ENCODE measurements at places on chromosomes 5 and 9. TPM values are rescaled to one million over a fixed set of nuclear protein-coding genes. Genes with fewer than 3 reads are reported as not detected.
A peak's percentile ranks its signal among the peaks of the same experiment; 100 is the strongest.

GRCh38 chr5:59401637-59402036 is 491.9 kb downstream of the PDE4D start:
- no peak for DNase-seq
- H3K36me3 ChIP-seq: no peaks in the 10 kb centered on the region
- H3K27ac ChIP-seq: no peak overlapping the region
- no peaks in the 10 kb centered on the region for H3K27me3 ChIP-seq

GRCh38 chr5:135223404-135223803 is 175.6 kb downstream of the MACROH2A1 start:
- H3K4me3 ChIP-seq: no peak overlapping the region
- H3K36me3 ChIP-seq: no peaks in the 10 kb centered on the region
- H3K4me1 ChIP-seq: no peaks in the 10 kb centered on the region
- H3K27ac ChIP-seq: no peak overlapping the region
- DNase-seq: no peak
- H3K27me3 ChIP-seq: no peaks in the 10 kb centered on the region

The TEX48 gene
- not detected for total RNA-seq

The NANS gene
- 254 TPM for total RNA-seq

GRCh38 chr5:143638654-143639053 is 173.3 kb upstream of the HMHB1 start:
- no peak for DNase-seq
- H3K27ac ChIP-seq: no peak overlapping the region
- no peaks in the 10 kb centered on the region for H3K4me1 ChIP-seq
- no peak overlapping the region for H3K4me3 ChIP-seq

DNA sequence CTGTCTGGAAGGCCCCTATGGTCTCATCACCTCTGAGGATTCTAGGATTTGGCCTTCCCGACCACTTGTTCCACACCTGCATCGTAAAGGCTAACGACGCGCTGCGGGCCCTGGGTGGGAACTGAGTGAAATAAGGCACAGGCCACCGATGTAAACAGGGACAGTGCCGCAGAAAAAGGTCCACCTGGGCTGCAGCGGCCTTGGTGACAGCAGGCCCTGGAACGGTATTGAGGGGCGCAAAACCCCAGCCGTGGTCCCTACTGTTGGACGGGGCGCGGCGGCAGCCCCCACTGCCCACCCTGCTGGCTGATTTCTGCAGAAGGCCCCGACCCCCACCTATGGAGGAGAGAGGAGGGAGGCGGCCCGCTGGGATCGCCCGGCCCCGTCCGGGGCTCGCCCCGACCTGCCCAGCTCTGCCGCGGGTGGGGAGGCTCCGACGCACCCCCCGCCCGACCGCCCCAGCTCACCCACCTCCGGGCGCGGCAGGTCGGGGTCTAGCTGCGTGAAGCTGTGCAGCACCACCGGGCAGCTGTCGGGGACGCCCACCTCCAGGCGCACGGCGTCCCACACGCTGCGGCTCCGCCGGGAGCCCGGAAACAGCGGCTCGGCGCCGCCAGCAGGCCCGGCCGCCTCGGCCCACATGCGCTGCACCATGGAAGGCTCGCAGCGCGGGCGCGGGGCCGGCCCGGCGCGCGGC is 391 bp downstream of the RALGDS start:
- H3K27ac ChIP-seq: peak overlapping the region; percentile 78
- no peaks in the 10 kb centered on the region for H3K27me3 ChIP-seq
- H3K36me3 ChIP-seq: no peaks in the 10 kb centered on the region

DNA sequence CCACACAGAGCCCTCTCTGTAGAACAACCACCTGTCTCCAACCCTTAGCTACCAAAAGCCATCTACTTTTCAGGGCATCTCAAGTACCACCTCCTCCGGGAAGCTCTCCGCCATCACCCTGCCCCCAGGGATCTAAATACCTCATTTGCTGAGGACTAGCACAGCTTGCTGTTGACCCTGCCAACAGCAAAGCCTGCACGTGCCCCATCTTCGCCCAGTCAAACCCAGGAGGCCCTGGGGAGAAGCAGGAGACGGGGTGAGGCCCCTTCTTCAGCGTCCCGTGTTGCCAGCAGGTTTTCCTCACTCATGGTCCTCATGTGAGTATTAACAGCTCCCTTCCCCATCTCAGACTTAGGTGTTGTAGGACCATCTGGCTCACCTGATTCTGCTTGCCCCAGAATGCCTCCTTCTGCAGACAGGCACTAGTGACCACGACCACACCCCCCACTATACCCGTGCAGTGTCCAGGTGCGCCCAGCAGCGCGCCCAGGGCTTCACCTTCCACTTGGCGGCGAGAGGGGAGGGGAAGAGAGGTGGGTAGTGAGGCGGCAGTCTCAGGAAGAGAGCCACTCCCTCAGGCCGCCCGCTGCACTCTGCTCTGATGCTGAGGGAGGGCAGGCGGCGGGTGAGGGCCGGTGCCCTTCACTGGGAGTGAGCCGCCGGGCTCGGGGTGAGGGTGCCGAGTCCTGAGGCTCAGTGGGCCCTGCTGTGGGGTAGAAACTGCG is 11.1 kb downstream of the VAV2 start:
- H3K27ac ChIP-seq: no peak overlapping the region
- no peaks in the 10 kb centered on the region for H3K36me3 ChIP-seq
- DNase-seq: no peak
- H3K27me3 ChIP-seq: no peaks in the 10 kb centered on the region
- H3K4me3 ChIP-seq: no peak overlapping the region
- no peaks in the 10 kb centered on the region for H3K4me1 ChIP-seq

The QSOX2 gene
- total RNA-seq: 4.9 TPM

- no peak overlapping the region for H3K4me3 ChIP-seq
- no peaks in the 10 kb centered on the region for H3K36me3 ChIP-seq
- H3K27ac ChIP-seq: peak overlapping the region; percentile 65
- no peaks in the 10 kb centered on the region for H3K27me3 ChIP-seq
- H3K4me1 ChIP-seq: peaks cover 61% of the 10 kb centered on the region
These were observed 12.8 kb downstream of the NOTCH1 start for GRCh38 chr9:136532799-136533774.

- no peak overlapping the region for H3K4me3 ChIP-seq
- H3K27ac ChIP-seq: no peak overlapping the region
- no peaks in the 10 kb centered on the region for H3K4me1 ChIP-seq
These were observed 33.4 kb upstream of the VDAC1 start for GRCh38 chr5:134038138-134038537.

- no peaks in the 10 kb centered on the region for H3K36me3 ChIP-seq
- H3K4me3 ChIP-seq: no peak overlapping the region
- H3K4me1 ChIP-seq: no peaks in the 10 kb centered on the region
- H3K27ac ChIP-seq: no peak overlapping the region
- H3K27me3 ChIP-seq: no peaks in the 10 kb centered on the region
These were observed 11.8 kb upstream of the REEP5 start for GRCh38 chr5:112933651-112934365.

DNA sequence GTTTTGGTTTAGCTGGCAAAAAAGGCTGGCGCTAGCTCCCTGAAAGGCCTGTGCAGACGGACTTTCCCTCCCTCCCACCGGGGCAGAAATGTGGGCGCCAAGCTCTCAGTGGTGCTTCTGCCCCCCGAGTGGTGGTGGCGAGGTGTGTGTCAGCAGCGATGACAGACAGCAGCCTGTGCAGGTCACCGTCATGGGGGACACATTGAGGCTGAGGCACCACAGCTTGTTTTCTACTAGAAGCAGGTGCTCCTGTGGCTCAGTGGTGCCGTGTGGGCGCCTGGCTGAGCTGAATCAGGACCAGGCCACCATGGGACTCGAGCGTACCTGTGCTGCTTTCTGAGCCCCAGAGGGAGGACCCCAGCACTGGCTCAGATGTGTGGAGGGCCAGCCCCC is 6.2 kb downstream of the WNK2 start:
- no peaks in the 10 kb centered on the region for H3K27me3 ChIP-seq
- no peaks in the 10 kb centered on the region for H3K36me3 ChIP-seq
- DNase-seq: no peak

GRCh38 chr5:12662545-12663314 is 758.5 kb upstream of the CTNND2 start:
- no peaks in the 10 kb centered on the region for H3K4me1 ChIP-seq
- no peak overlapping the region for H3K27ac ChIP-seq
- H3K27me3 ChIP-seq: no peaks in the 10 kb centered on the region
- H3K4me3 ChIP-seq: no peak overlapping the region
- no peak for DNase-seq
- no peaks in the 10 kb centered on the region for H3K36me3 ChIP-seq

DNA sequence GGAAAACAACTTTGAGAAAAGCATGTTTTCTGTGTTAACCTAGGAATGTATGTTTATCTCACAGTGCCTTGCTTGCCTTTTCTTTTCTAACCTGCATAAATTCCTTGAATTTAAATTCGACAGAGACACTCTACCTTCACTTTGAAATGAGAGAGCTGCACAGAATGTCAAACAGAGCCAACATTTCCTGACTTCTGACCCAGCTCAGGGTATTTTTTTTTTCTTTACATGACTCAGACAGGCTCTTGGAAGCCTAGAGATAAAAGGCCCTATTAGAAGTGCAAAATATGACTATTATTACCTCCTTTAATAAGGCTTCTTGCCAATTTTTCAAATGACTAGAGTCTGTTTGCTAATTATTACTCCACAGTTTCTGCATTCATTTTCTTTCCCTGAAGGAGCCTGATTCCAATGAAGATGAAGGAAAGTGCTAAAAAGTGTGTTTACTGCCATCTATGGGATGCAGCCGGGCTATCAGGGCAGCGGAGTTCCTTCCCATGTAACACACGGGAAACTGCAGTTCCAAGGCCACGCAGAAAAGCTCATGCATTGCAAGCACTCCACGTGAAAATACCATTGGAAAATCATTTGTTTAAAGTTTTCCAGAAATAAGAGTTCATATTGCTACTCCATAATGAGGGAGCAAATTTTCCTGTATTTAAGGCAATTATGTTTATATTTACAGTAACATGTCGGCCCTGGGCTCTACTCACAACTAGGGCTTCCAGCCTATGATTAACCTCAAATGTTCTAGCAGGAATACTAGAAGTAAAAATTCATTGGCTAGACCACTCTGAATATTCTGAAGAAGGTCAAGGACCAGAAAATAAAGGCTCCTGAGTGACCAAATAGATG is 485.6 kb downstream of the ZSWIM6 start:
- DNase-seq: peak; percentile 31
- no peaks in the 10 kb centered on the region for H3K4me1 ChIP-seq
- H3K27ac ChIP-seq: no peak overlapping the region
- no peak overlapping the region for H3K4me3 ChIP-seq

The GEMIN5 gene
- total RNA-seq: 12.1 TPM

The FBP2 gene
- total RNA-seq: not detected

DNA sequence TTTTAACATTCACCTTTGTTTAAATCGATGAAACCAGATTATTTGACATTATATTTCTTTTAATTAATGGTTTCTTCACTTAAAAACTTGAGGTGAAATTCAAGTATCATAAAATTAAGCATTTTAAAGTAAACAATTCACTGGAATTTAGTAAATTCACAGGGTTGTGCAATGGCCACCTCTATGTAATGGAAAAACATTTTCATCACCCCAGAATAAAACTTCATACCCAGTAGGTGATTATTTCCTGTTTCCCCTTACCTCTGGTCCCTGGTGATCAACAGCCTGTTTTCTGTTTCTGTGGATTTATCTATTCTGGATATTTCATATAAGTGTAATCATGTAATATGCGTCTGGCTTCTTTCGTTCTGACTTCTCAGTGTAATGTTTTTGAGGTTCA is 27.2 kb downstream of the HSPA4 start:
- DNase-seq: no peak
- H3K27me3 ChIP-seq: no peaks in the 10 kb centered on the region
- H3K27ac ChIP-seq: no peak overlapping the region
- H3K4me3 ChIP-seq: no peak overlapping the region
- H3K36me3 ChIP-seq: no peaks in the 10 kb centered on the region

The PLCXD3 gene
- 0.80 TPM for total RNA-seq

The NTNG2 gene
- 0.59 TPM for total RNA-seq

The PRRC1 gene
- total RNA-seq: 79.9 TPM

DNA sequence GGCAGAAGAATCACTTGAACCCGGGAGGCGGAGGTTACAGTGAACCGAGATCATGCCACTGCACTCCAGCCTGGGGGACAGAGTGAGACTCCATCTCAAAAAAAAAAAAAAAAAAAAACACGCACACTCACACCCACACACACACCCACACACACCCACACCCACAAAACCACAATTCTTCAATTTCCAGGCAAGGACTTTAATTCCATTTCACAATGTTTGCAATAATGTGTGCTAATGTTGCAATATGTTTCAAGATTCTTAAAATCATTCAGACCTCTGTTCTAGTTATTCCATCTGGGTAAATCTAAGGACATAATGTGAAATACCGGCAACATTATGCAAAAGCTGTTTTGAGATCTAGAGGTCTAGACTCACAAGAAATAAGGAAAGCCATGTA is 28.3 kb downstream of the CCDC69 start:
- H3K4me3 ChIP-seq: no peak overlapping the region
- no peaks in the 10 kb centered on the region for H3K27me3 ChIP-seq
- DNase-seq: no peak

DNA sequence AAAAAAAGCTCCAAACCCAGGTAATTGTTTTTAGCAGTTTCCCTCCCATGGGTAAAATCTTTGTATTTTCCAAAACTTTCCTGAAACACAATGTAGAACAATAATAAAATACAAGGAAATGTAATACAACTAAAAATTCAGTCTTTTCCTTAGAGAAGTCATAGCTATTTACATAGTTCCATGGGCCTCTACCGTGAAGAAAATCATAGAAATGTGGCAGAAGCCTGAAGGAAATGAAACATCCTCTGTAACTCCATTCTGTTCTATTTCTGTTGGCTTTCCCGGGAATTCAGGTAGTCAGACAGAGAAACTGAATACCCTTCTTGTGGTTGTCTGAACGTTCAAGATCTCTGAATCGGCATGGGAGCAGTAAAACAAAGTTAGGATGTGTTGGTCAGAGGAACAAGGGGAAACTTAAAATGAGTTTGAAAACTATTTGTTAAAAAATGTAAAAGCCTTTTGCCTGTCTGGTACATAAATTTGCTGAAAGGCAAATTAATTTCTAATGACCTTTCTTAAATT is 202.4 kb upstream of the ZNF608 start:
- H3K27me3 ChIP-seq: no peaks in the 10 kb centered on the region
- no peak overlapping the region for H3K4me3 ChIP-seq
- no peaks in the 10 kb centered on the region for H3K4me1 ChIP-seq
- DNase-seq: no peak
- no peaks in the 10 kb centered on the region for H3K36me3 ChIP-seq
- no peak overlapping the region for H3K27ac ChIP-seq

The PCDHAC2 gene
- total RNA-seq: 0.32 TPM

The HMCN2 gene
- total RNA-seq: 20.1 TPM

DNA sequence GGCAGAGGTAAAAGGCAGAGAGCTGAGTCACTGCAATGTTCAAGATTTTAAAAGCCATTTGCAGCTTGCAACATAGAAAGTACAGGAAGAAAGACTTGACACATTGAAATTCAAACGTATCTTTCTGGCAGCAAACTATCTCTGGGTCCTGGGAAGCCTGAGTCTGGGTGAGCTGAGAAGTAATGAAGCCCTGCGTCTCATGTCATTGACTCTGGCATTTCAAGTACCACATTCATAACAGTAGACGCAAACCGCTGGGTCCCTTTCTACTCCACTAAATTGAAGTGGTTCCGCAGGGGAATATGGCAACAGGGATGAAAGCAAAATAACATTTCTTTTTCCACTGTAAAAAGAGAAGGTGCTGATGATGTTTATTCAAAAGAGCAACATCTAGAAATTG is 694.3 kb downstream of the BRINP1 start:
- no peak overlapping the region for H3K27ac ChIP-seq
- H3K36me3 ChIP-seq: no peaks in the 10 kb centered on the region
- no peak for DNase-seq
- H3K27me3 ChIP-seq: no peaks in the 10 kb centered on the region
- H3K4me1 ChIP-seq: no peaks in the 10 kb centered on the region
